ENCODE measurements at places on chromosomes 11 and 22. TPM values are rescaled to one million over a fixed set of nuclear protein-coding genes. Genes with fewer than 3 reads are reported as not detected.

The HOATZ gene
- not detected for total RNA-seq

The SERPIND1 gene
- total RNA-seq: 176 TPM

The GP1BB gene
- 5.7 TPM for total RNA-seq

The CCND1 gene
- 35.5 TPM for total RNA-seq

DNA sequence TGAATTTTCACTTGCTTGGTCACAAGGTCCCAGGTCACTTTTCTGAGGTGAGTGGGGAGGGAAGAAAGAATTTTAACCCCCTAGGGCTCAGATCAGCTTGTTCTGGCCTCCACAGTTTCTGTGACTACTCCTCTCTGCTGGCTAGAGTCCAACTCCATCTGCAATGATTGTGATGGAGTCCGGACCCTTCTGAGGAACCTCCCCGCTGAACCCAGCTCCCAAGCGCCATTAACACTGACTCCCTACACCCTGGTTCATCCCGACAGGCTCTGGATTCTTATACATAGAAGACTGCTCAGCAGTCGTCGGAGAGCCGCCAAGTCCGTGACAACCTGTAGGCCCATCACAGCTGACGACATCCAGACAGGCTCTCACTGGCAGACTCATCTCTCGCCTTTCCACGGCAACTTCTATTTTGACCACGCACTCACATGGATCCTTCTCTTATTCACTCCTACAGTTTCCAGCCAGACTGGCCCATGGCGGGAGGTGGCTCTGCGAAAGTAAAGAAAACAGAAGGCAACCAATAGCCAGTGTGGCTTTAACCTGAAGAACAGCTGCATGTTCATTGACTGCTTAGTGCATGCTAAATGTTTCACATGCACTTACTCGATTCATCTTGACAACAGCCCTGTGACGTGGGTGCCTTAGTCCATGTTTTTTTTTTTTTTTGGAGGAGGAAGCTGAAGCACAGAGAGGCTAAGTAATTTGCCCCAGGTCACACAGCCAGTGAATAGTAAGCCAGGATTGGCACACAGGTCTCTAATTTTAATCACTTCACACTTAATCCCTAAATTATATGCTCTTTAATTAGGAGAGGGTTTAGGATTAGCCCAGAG is 68.0 kb upstream of the PRDM11 start:
- no peak for DNase-seq

DNA sequence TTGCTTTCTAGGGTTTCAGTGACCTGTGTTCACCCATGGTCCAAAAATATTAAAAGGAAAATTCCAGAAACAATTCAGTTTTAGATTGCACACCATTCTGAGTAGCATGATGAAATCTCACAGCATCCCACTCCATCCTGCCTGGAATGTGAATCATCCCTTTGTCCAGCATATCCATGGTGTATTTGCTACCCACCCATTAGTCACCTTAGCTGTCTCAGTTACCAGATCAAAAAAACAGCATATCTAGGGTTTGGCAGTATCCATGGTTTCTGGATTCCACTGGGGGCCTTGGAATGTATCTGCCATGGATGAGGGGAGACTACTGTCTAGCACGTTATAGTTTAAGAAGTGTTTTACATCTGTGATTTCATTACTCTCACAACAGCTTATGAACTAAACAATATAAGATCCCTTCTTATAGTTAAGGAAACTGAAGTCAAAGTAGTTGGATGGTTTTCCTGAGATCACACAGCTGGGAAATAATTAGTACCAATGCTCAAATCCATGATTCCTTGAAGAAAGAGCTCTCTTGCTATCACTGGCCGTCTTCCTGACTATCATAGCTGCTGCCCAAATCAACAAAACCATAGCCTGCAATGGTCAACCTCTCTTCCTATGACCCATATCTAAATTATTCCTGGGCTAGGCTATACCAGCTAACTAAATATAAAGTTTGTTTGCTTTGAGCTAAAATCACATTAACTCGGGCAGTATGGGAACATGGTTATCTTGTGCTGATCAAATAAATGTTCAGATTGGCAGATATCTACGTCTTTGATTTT is 122.6 kb downstream of the MICAL2 start:
- DNase-seq: no peak

DNA sequence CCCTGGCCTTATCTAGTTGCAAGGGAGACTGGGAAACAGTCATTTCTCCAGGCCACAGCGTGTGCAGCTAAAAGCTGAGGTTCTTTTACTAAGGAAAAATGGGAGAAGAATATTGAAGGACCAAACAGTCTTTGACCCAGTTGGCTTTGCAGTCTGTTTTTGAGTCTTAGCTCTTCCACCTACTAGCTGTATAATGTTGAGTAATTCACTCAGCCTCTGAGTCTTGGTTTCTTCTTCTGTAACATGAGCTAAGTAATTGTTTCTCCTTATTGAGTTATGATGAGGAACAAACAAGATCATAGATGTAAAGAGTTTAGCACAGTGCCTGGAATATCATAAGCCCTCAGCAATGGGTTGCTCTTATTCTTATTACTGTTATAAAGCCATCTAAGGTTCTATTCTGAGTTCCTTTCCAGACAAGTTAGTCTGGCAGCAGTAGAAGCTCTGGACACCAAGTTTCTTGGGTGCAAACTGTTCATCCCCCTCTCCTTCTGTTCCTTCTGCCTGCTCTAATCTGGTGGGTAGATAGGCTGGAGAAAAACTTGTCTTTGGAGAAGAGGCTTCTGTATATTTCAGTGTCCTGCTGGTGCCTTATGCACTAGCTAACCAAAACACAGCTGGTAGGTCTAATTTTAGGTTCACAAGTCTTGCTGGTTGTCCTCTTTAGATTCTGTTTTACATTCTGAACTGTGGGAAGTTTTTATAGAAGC is 13.5 kb downstream of the TRIM44 start:
- DNase-seq: no peak

GRCh38 chr22:43571181-43571580 is 159.4 kb downstream of the MPPED1 start:
- DNase-seq: no peak

- DNase-seq: no peak
These were observed 737 bp upstream of the STIP1 start for GRCh38 chr11:64185175-64185692.
